Stimulated activated CD8-positive, alpha-beta memory T cell treated with anti-CD3 and anti-CD28 coated beads, Interleukin-2, amount 100 ng/mL, for 48 hours (primary cell): ENCODE measurements at places on chromosomes 1 and 21.

GRCh38 chr1:182035097-182035770 lies 26.3 kb downstream of the ZNF648 start:
- DNase-seq = peak; percentile 13

DNA sequence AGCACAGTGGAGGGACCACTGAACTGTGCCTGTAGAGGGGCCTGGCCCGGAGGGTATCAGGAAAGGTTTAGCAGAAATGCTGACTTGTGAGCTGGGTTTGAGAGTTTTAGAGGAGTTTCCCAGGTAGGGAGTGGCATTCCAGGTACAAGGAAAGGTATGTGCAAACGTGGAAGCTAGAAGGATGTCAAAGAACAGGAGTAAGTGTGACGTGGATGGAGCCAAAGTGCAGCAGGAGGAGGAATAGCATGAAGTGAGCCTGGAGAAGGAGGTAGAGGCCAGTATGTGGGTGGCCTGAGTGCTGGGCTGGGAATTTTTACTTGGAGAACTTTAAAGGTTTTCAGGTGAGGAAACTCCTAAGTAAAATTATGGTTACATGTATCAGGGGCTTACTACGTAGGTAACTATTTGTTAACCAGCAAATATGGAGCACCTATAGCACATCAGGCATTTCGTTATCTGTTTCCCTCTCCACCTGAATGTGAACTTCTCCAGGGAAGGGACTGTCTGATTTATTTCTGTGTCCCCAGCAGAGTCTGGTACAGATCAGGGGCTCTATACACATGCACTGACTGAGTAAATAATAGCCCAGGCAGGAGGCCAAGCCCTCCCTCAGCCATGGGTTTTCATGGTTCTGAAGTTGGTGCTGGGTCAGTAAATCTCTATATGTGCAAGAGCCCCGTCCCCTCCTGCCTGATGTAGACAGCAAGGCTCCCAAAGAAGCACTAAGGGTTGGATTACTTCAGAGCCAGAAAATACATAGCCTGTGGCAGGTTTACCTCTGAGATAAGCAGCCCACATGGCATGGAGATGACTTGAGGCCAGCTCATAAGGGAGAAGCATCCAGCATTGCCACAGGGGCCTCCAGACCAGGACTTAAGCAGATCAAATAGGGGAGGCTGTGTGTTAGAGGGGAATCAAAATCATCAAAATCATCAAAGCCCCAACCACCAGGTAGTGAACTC lies 43.4 kb downstream of the CDCP2 start:
- DNase-seq = no peak

- no peak for DNase-seq
These were observed 41.1 kb downstream of the RGS21 start for GRCh38 chr1:192357924-192358323.

GRCh38 chr1:97243973-97244560 lies 522.5 kb downstream of the PTBP2 start:
- DNase-seq = no peak

DNA sequence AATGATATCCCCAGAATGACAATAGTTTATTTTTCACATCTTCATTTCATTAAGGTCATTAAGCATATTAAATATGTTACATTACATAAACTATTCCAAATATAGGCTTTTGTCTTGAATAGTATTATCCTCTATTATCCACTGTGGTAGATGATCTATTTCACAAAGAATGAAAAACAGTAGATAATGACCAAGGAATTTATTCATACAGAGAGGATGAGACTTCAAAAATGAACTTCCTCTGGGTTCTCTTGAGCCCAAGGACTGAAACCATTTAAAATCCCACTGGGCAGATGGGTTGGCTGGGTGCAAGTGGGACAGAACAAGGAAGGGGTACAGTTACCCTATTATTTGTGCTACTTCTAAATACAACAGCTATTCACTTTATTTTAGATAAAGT lies 33.0 kb downstream of the PTPN14 start:
- no peak for DNase-seq

DNA sequence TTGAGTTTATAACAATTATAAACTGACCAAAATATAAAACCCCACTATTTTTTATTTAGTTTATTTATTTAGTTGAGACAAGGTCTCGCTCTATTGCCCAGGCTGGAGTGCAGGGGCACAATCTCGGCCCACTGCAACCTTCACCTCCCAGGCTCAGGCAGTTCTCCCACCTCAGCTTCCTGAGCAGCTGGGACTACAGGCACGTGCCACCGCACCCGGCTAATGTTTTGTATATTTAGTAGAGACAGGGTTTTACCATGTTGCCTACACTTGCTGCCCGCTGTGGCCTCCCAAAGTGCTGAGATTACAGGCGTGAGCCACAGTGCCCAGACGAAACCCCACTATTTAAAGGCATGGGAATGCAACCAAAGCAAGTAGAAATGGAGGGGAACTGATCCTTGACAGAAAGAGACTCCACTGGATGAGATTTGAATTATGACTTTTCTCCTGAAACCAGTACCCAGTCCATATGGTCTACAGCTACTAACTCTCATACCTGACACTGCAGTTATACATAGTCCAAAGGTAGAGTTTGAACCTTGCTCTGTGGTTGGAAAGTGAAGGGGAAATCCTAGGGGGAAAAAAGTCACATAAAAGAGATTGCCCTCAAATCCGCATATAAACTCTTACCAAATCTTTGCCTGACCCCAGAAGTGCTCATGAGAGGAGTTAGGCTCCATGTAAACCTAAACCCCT lies 11.3 kb downstream of the LRRC8C start:
- DNase-seq = no peak

- no peak for DNase-seq
These were observed 24.2 kb upstream of the CD34 start for GRCh38 chr1:207935166-207935583.

- DNase-seq = no peak
These were observed 75.2 kb downstream of the PTPRU start for GRCh38 chr1:29311352-29312030.

DNA sequence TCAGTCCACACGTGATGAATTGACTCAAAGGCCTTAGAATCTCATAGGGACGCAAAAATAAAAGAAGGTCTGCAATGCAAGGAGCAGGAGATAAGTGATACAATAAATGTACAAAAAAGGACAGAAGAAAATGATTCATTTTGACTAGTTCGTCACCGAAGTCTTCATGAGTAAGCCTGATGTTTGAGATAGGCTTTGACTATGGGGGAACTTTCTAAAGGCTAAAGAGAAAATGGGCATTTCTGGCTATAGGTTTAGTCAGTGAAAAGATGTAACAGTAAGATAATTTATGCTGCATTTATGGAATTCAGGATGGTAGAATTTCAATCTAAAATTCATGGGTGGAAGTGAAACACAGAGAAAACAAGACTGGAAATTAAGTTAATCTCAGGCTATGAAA lies 163.0 kb downstream of the ADGRL4 start:
- no peak for DNase-seq

- DNase-seq = no peak
These were observed 61.2 kb upstream of the VTCN1 start for GRCh38 chr1:117271959-117272358.
